ENCODE measurements at places on chromosomes 5 and 9.

- DNase-seq: no peak
Observed at GRCh38 chr5:139155333-139155732, 42.8 kb downstream of the SIL1 start.

- no peak for DNase-seq
Observed at GRCh38 chr5:76415855-76416254, 12.8 kb downstream of the IQGAP2 start.

- DNase-seq: no peak
Observed at GRCh38 chr9:93967020-93967803, 12.1 kb upstream of the BARX1 start.

DNA sequence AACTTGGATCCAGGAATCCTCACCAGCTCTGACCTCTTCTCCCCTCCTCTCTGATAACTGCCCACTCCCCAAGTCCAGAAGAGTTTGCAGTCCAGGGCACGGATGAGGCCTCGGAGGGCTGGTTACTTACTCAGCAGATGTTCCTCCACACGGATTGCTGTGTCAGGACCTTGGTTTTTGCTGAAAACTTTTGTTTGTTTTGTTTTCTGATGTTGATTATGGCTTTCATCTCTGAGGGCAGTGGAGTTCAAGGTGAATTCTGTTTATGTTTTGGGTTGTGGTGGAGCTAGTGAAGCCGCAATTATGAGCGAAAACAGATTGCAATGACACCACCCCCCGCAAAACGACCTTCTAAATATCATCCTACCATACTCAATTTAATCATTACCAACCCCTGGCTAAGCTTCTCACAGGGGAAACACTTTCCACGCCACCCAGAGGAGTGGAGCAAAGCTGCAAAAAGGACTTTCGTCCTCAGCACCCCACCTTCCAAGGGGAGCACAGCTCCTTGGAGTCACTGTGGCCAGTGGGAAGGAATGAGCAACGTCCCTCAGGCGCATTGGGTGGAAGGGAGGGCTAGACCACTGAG lies 92.7 kb upstream of the SAP30L start:
- DNase-seq: no peak

GRCh38 chr5:10555277-10555684 lies 8.6 kb upstream of the ANKRD33B start:
- DNase-seq: no peak
